Renal cortex interstitium (tissue), 15 donors: ENCODE measurements at places on chromosomes 12 and 14. TPM values are rescaled to one million over a fixed set of nuclear protein-coding genes. Genes with fewer than 3 reads are reported as not detected.

DNA sequence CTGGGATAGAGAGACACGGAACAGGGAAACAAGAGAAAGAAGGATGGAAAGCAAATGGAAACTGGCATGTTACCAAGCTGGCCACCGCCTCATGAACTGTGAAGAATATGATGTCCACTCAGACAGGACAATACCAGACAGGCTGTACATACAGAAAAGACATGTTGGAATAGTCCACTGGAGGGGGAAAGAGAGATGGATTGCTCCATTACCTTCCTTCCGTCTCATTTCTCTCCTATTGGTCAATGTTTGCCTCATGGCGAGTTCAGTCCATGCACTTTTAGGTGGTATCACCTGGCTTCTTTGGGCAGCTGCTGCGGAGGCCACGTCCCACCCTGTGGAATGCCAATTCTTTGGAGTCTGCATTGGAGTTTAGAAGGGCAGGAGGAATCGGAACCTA lies 166.4 kb downstream of the AEBP2 start:
- no peak for DNase-seq

DNA sequence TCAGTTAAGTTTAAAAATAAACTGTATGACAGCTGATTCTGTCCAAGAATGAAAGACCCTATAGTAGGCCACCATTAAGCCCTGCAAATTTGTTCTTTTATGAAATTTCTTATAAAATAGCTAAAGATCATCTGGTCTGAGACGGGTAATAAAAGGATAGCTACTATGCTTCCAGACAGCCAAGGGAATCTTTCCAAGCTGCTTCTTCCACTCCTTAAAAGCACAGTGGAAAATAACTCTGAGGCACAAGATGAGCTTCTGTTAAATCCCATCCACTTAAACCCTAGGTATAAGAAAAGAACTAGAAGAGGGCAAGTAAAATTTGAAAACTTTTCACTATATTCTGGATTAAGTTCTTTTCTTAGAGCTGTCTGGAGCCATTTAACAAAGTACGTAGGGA lies 194.3 kb downstream of the CAPZA3 start:
- DNase-seq: no peak

SSPN gene
- 14.2 TPM for polyA plus RNA-seq

DNA sequence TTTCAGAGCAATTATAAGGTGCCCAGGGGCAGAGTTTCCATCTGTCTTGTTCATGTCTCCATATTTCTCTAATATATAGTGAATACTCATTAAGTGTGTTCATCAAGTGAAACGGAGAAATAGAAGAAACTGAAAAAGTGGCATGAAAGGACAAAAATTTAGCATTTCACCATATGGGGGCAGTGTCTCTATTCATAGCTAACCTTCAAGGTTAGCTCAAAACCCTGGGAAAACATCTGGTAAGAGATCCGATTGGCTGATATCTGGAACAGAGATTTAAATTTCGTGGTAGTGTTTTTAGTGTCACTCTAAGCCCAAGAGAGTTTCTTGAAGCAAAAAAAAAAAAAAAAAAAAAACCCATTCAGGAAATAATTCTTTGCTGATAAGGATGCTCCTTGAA lies 367.5 kb downstream of the DAD1 start:
- DNase-seq: no peak

GRCh38 chr14:38238332-38238731 lies 17.6 kb downstream of the CLEC14A start:
- DNase-seq: no peak

GRCh38 chr14:79465651-79466050 lies 745.7 kb downstream of the DIO2 start:
- no peak for DNase-seq

SYNDIG1L gene
- 0.19 TPM for polyA plus RNA-seq

- DNase-seq: no peak
Observed at GRCh38 chr14:79701371-79701770, 509.9 kb downstream of the DIO2 start.

DNA sequence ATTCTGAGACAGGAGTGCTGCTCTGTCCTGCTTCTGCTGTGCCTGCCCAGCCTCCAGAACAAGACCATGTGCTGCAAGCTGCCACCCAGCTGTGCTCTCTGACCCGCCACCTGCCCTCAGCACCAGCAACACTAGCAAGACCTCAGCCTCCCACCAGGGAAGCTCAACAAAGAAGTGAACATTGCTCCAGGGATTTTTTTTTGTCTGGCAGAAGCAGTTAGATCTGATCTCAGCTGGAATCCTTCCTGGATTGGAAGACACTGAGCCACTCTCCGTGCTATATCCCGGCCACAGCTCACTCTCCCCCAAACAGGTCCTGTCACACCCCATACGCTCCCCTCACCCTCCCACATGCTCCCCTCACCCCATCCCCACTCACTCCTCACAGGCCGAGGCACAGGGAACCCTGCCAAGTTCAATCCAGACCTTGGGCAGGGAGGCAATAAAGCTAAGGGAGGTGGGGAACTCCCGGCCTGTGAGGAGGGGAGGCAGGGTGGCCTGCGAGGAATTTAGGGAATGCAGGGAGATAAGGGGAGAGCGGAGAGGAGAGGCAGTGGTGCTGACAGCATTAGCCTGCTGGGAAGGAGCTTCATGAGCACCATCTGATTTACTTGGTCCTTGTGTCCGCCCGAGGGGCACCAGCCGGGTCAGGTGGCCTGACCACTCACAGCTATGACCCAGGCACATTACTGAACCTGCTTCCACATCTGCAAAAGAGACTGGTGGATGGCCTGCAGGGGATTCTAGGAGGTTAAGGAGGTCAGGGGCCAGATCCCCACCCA lies 29.7 kb downstream of the CCDC85C start:
- DNase-seq: peak; percentile 55

DNA sequence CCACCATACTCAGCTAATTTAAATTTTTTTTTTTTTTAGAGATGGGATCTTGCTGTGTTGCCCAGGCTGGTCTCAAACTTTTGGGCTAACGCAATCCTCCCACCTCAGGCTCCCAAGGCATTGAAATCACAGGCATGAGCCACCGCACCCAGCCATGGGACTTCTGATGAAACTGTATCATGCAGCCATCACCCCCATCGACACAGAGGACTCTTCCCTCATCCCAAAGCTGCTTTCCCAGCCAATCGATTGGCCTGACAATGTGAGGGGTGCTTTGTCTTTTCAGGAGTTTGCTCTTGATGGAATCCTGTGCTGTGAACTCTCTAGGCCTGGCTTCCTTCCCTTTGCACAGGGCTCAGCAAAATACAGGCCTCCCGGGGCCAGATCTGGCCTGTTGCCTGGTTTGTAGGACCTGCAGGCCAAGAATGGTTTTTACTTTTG lies 59.6 kb upstream of the NCOR2 start:
- DNase-seq: no peak

- DNase-seq: no peak
Observed at GRCh38 chr12:132264086-132265010, 65.0 kb downstream of the GALNT9 start.

MSI1 gene
- polyA plus RNA-seq: 24.3 TPM

GRCh38 chr12:117119592-117120198 lies 20.5 kb upstream of the TESC start:
- DNase-seq: no peak

GRCh38 chr12:26121323-26122060 lies 3.3 kb downstream of the BHLHE41 start:
- DNase-seq: no peak

GRCh38 chr14:56099081-56099797 lies 19.0 kb upstream of the PELI2 start:
- DNase-seq: no peak

CIDEB gene
- polyA plus RNA-seq: 28.8 TPM

C12orf42 gene
- polyA plus RNA-seq: not detected

DNA sequence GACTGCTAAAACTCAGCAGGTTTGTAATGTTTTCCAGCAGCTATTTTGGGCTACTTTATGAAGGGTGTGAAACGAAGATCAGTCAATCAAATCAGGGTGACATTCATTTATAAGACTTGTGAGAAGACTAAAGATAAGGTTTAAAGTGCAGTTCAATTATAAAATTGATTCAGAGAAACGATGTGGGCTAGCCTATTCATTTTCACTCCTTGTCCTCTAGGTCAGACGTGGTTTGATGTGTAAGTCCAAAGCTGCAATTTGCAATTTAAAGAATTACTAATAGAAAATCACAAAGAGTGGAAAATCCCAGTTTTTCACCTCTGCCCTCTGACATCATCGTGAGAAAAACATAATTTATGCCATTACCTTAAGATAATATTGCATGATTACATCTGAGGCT lies 243.5 kb upstream of the NOVA1 start:
- no peak for DNase-seq

GRCh38 chr14:106327234-106327633 lies 800.9 kb downstream of the TMEM121 start:
- DNase-seq: no peak

DNA sequence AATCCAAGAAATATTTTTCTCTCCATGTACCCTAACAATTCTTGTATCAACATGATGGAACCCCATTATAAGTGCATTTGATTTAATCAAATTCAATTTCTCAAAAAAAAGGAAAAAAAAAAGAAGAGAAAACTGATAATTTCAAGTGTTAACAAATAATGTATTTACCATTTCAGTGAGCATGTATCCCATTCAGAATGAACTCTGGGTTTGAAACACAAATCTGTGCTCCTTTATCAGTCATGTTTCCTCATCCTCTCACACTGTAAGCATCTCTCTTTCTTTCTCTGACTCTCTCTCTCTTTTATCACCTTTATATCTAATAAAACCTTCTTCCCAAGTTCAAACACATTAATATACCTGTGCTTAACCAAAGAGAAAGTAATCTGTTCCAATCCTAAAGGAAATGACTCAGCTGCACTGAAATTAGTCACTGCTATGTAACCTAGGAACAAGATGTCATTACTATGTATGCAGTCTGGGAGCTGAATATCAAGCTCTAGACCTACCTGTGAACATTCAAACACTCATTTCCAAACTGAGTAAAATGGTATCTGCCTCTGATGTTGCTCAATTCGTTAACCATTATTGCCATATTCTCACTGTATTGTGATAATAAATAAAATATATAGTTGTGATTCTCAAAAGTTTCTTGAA lies 135.0 kb upstream of the LRIG3 start:
- DNase-seq: no peak

DNA sequence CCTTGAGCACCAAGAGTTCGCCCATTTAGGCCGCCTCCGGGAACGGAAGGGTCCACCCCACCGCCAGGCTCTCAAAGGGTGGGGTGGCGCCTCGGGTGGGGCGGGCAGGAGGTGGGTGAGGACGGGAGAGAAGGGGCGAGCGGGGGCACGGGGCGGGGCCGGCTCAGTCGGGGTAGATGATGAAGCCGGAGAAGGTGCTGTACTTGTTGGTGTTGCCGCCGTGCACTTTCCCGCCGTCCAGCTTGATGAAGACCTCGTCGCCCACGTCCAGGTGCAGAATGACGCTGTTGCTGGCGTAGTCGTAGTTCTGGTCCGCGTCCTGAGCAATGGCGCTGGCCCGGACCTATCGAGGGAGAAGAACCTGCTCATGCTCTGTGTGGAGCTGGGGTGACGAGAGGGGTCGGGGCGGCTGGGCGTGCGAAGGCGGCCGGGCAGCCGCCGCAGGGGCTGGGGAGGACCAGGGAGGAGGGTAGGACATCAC lies 4.1 kb downstream of the C1QL4 start:
- DNase-seq: no peak

RAB15 gene
- 23.9 TPM for polyA plus RNA-seq

NELL2 gene
- polyA plus RNA-seq: 19.7 TPM

IL22 gene
- polyA plus RNA-seq: not detected

CMKLR1 gene
- polyA plus RNA-seq: 4.1 TPM

IFI27 gene
- polyA plus RNA-seq: 5.0 TPM

FOXA1 gene
- polyA plus RNA-seq: 2.6 TPM

DNA sequence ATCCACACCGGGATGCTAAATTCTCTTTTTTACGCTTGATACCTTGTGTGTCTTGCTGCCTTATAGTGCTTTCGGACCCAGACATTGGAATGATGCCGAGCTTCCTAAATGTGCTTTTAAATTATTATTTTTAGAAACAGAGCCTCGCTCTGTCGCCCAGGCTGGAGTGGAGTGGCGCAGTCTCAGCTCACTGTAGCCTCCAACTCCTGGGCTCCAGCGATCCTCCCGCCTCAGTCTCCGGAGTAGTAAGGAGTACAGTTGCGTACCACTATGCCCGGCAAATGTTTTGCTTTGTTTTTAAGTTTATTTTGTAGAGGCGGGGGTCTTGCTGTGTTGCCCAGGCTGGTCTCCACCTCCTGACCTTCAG lies 489 bp upstream of the EML5 start:
- no peak for DNase-seq

- DNase-seq: no peak
Observed at GRCh38 chr12:130456375-130457199, 118.9 kb downstream of the PIWIL1 start.

GRCh38 chr12:122293081-122293480 lies 26.8 kb upstream of the VPS33A start:
- no peak for DNase-seq

DNA sequence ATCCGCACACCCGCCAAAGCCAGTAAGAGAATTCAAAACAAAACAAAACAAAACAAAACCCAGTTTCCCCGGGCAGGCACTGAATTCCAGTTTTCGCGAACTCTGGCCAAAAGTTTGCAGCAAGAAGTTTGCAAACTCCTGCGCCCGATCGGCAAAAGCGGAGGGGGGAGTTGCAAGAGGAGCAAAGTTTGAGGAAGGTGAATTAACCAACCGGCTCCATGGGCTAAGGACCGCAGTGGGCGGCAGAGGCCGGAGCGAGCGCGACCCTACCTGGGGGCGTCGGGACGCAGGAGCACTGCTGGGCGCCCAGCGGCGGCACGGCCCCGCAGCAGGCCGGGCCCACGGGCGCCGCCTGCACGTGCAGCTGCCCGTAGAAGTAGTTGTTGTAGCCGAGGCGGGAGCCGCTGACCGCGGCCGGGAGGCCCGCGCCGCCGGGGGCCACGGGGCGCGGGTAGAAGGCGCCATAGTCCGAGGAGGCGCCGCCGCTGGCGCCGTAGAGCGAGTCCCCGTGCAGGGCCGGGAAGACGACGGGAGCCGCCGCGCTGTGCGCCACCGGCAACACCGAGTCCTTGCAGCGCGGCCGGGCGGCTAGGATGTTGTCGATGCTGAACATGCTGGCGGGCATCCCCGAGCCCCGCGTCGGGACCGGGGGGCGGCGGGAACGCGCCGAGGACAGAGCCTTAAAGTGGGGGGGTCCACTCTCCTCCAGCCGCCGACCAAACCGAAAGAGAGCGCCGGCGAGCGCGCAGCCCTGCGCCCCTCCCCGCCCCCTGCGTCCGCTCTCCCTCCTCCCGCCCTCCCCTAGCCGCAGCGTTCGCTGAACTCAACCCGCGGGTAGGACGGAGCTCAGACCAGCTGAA lies at the start of gene GSC:
Gene GSC (minus strand): TSS at position 723 of the 860 bp plus-strand sequence. CDS start 98 bp downstream, at position 625.
- DNase-seq: no peak
